NCI-H2081 (cell line): ENCODE measurements at places on chromosomes 5 and 9.

DNA sequence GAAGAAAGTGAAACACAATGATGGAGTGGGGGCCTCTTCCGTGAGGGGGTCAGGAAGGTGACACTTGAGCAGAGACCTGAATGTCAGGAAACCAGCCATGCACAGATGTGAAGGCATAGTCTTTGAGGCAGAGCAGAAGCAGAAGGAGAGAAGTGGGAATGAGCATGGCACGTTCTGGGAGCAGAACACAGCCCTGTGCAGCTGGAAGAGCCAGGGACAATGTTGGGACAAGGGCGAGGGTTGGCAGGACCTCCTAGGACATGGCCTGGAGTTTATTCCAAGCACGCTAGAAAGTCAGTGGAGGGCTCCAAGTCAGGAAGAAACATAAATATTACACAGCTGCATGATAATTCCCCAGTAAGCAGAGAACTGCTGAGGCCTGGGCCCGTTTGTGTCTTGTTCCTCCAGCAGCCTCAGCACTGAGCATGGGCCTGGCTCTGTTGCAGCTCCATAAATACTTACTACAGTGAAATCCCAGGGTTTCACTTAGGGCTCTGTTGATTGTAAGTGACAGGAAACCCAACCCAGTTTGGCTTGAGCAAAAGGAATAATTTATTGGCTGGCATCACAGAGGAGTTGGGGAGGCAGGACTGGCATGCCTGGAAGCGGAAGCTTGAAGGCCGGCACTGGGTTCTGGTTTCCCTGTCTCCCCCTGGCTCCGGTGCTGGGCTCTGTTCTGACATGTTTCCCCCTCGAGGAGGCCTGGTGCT is 66.2 kb downstream of the MVB12B start:
- no peak for DNase-seq

GRCh38 chr5:76199336-76200318 is 116.4 kb downstream of the SV2C start:
- no peak for DNase-seq

GRCh38 chr5:54249210-54250028 is 61.0 kb downstream of the ARL15 start:
- DNase-seq = no peak

GRCh38 chr5:64214132-64214531 is 48.5 kb downstream of the RNF180 start:
- DNase-seq = no peak

GRCh38 chr5:165015547-165015946 is 1510.1 kb downstream of the MAT2B start:
- no peak for DNase-seq

DNA sequence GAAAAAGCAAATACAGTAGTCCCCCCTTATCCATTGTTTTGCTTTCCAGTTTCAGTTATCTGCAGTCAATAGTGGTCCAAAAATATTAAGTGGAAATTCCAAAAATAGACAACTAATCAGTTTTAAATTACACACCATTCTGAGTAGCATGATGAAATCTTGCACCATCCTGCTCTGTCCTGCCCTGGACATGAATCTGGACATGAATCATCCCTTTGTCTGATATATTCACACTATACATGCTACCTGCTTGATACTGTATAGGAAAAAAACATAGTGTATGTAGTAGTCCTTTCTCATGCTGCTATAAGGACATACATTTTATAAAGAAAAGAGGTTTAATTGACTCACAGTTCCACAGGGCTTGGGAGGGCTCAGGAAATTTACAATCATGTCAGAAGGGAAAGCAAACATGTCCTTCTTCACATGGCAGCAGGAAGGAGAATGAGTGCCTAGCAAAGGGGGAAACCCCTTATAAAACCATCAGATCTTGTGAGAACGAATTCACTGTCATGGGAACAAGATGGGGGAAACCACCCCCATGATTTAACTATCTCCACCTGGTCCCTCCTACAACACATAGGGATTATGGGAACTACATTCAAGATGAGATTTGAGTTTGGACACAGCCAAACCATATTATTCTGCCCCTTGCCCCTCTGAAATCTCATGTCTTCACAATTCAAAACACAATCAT is 153.9 kb downstream of the ARRDC3 start:
- DNase-seq = no peak

DNA sequence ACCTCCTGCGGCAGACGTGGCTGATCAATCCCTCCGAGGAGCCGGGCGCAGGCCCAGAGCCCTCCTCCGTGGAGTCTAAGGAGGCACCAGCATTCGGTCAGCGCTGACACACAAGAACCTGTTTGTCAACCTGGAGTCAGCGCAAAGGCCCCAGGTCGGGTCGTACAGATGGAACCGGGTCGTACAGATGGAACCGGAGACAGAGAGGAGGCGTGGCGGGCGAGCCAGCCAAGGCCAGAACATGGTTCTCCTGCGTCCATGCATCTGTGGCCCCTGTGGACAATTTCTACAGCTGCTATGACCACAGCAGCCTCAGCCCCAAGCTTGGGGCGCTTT is 125.1 kb upstream of the SARDH start:
- no peak for DNase-seq

- DNase-seq = peak; percentile 1
Measured at GRCh38 chr5:87746891-87747377, 334.2 kb upstream of the CCNH start.

- peak; percentile 95 for DNase-seq
Measured at GRCh38 chr9:124220946-124221451, 36.8 kb upstream of the NEK6 start.

DNA sequence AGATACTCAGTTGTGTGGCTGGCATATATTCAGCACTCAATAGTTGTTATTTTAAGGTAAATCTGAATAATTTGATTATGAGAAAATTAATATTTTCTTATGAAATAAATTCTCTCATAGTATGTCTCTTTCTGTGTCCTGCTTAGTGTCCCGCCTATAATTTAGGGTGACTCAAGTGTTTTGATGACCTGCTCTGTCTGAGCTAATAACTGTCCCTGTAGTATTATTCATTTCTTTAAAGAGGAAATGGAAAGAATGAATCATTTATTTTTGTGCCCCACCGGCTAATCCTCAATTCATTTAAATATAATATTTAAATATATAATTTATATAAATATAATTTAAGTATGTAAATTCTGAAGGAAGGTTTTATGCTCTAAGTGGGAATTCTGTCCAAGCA is 4.1 kb downstream of the SLC1A1 start:
- no peak for DNase-seq

DNA sequence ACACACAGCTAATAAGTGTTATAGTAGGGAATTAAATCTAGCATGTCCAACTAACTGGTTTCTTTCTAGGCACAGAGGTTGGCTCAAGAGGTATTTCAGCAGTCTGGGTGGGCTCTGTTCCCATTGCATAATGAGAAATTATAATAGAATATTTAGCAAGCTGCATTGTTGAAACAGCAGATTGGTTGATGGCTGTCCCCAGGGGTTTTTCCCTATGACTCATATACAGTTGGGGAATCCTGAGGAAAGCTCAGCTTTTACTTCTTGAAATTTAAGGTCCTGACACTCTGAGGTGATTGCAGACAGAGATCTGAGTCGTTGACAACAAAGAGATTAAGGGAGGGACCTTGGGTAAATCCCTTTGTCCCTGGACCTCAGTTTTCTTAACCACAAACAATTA is 38.3 kb upstream of the TNFSF8 start:
- no peak for DNase-seq

DNA sequence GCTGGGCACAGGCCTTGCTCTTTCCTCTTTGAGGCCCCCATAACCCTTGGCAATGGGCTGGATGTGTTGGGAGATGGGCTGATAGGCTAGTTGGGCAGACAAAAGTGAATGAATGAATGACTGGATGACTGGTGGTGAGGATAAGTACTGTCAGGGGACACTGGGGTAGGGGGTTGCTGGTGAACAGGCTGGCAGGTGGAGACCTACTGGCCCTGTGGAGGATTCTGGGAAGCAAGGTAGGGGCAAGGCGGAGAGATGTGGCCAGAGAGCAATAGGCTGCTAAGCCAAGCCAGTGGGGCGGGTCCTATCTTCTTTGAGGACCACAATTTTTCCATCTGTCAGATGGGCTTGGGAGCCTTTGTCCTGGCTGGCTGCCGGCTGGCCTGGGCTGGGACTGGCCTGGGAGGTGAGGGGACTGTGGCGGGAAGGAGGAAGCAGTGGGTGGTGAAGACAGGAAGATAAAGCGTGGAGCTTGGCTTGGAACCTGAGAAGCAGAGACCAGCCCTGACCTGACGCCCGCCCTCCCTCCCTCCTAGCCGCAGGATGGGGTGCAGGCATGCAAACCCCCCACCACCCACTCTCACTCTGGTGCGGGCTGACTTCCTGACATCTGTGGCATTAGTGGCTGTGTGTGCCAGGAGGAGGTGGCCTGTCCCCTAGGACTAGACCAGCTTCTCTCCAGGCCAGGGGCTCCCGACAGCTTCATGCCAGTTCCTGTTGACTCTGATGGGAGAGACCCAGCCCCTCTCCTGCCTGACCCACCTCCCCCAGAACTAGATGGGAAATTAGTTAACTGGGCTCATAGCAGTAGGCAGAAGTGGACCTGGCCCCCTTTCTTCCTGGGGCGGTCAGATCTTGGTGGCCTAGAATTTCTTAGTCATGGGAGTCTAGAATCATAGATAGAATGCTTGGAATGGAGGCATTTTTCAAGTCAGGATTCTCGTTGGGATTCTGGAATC is 9.5 kb downstream of the CXXC5 start:
- no peak for DNase-seq

DNA sequence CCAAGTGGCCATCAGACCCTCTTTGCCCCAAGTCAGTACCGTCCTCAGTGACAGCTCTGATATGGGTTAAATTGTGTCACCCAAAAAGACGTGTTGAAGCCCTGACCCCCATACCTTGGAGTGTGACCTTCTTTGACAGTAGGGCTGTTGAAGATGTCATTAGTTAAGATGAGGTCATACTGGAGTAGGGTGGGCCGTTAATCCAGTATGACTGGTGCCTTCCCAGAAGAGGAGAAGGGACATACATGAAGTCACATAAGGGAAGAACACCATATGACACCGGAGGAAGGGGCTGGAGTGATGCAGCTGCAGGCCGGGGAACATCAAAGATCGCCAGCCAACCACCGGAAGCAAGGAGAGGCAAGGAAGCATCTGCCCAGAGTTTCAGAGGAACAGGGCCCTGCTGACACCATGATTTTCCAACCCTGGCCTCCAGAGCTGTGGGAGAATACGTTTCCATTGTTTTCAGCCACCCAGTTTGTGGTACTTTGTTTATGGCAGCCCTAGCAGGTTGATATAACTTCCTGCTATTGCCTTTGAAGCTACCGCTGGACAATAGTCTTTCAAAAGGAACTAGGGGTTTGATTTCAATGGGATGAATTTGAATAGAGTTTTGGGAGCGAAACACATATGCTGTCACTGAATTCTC is 36.4 kb upstream of the CPEB4 start:
- DNase-seq = no peak

DNA sequence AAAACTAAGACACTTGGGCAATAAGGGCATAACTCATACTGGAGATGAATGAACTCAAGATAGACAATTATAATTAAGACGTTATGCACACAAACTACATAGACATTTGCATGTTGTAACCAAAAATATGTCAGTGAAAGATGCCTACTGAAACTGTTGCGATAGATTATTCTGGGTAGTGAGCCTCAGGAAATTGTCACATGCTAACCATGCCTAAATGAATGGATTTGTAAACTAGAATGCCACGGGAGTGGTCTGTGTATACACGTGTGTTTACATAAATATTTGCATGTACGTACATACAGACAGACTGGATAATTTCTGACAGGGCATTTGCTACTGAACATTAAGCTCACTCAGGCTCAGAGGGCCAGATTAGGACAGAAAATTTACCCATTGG is 1.2 kb downstream of the NIPSNAP3B start:
- no peak for DNase-seq

DNA sequence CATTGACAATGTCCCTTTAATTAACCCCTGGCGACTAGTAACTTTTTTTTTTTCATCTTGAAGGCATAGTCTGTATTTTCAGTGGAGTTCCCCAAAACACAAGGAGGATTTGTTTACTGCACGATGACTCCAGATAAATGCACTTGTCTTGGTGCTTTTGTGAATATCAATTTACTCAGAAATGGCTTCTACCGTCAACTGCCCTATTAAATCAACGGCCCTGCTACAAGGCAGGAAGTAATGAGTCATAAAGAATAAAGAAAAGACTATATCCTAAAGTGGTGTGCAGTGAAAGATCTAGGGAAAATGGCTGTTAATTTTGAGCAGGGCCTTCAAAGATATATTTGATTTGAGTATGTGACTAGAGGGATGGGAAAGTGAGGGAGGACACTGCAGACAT is 388.3 kb upstream of the CHD1 start:
- DNase-seq = no peak

- DNase-seq = no peak
Measured at GRCh38 chr9:95721061-95721531, 154.4 kb upstream of the ERCC6L2 start.

DNA sequence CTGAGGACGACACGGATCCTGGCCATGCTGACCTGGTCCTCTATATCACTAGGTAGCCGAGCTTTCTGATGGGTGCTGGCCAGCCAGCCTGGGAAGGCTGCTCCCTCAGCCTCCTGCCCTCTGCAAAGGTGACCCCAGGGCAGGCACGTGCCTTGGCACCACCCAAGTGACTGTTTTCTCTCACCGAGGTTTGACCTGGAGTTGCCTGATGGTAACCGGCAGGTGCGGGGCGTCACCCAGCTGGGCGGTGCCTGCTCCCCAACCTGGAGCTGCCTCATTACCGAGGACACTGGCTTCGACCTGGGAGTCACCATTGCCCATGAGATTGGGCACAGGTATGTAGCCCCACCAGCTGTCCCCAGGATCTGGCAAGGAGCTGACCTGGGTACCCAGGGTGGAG is 3.8 kb downstream of the ADAMTS13 start:
- no peak for DNase-seq

GRCh38 chr9:137163805-137164204 is 6.0 kb downstream of the LRRC26 start:
- DNase-seq = no peak

DNA sequence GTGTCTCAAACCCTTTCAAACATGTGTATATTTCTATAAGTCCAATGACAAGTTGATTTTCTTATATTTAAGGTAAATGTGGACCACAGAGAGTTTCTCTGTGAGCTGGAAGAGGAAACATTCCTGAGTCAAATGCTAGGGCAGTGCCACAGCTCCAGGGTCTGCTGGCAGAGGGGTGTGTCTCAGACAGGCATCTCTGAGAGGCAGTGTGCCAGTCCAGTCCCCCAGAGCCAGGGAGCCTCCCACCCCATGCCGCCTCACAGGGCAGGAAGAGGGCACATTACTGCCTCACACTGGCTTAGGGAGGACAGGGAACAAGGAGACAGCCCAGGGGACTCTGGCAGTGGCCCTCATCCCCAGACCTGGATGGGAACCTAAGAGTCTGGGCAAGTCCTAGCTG is 120.2 kb downstream of the TENT4A start:
- DNase-seq = no peak

DNA sequence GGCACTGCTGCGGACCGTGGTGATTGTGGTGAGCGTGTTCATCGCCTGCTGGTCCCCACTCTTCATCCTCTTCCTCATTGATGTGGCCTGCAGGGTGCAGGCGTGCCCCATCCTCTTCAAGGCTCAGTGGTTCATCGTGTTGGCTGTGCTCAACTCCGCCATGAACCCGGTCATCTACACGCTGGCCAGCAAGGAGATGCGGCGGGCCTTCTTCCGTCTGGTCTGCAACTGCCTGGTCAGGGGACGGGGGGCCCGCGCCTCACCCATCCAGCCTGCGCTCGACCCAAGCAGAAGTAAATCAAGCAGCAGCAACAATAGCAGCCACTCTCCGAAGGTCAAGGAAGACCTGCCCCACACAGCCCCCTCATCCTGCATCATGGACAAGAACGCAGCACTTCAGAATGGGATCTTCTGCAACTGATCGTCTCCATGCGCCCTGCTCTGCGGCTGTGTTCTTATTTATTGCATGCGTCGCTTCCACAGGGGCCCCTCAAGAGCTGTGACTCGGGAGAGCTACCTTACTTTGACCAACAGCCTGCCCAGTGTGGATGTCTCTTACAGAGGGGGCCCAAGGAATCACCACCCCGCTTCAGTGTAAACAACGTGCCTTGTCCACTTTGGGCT is 10.8 kb downstream of the S1PR3 start:
- no peak for DNase-seq
